ENCODE measurements at places on chromosomes 6 and 20. TPM values are rescaled to one million over a fixed set of nuclear protein-coding genes. Genes with fewer than 3 reads are reported as not detected.
A peak's percentile ranks its signal among the peaks of the same experiment; 100 is the strongest.

GRCh38 chr20:48777005-48777404, 50.8 kb downstream of the PREX1 start:
- H3K4me1 ChIP-seq: no peaks in the 10 kb centered on the region
- H3K36me3 ChIP-seq: no peaks in the 10 kb centered on the region
- no peak overlapping the region for H3K4me3 ChIP-seq
- no peaks in the 10 kb centered on the region for H3K27me3 ChIP-seq

DNA sequence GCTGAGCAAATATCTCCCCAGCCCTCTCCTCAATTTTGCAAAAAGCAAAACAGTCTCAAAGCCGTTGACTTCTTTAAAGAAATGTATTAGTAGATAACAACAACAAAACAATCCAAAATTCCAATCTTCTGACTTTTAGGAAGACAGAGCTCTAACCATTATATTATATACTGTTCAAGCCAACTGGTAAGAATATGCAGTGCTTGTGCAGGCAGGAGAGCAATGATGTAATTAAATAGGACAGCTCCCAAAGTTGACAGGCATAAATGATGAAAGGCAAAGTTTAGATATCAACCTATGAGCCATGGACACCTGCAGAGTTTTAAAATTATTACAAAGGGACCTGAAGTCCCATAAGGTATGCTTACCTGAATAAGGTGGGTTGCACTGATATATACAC, 16.6 kb upstream of the CEP85L start:
- no peak overlapping the region for H3K4me3 ChIP-seq
- peak overlapping the region; percentile 76 for H3K27ac ChIP-seq
- H3K4me1 ChIP-seq: no peaks in the 10 kb centered on the region
- no peaks in the 10 kb centered on the region for H3K36me3 ChIP-seq

- no peaks in the 10 kb centered on the region for H3K36me3 ChIP-seq
- no peak overlapping the region for H3K4me3 ChIP-seq
- no peak overlapping the region for H3K27ac ChIP-seq
- no peak for DNase-seq
- H3K27me3 ChIP-seq: no peaks in the 10 kb centered on the region
- H3K4me1 ChIP-seq: no peaks in the 10 kb centered on the region
These were observed 309.3 kb upstream of the CDYL start for GRCh38 chr6:4466769-4467480.

GRCh38 chr6:91719414-91719813, 1132.5 kb upstream of the MAP3K7 start:
- no peaks in the 10 kb centered on the region for H3K4me1 ChIP-seq
- H3K27ac ChIP-seq: no peak overlapping the region
- no peak for DNase-seq
- no peak overlapping the region for H3K4me3 ChIP-seq

GRCh38 chr6:8905757-8906156, 470.4 kb upstream of the SLC35B3 start:
- DNase-seq: no peak
- H3K4me3 ChIP-seq: no peak overlapping the region
- H3K4me1 ChIP-seq: no peaks in the 10 kb centered on the region
- no peaks in the 10 kb centered on the region for H3K36me3 ChIP-seq
- H3K27me3 ChIP-seq: no peaks in the 10 kb centered on the region
- no peak overlapping the region for H3K27ac ChIP-seq

GRCh38 chr6:129749749-129750120, 39.8 kb upstream of the ARHGAP18 start:
- no peaks in the 10 kb centered on the region for H3K36me3 ChIP-seq
- DNase-seq: no peak
- no peak overlapping the region for H3K4me3 ChIP-seq
- H3K4me1 ChIP-seq: no peaks in the 10 kb centered on the region
- H3K27ac ChIP-seq: no peak overlapping the region
- H3K27me3 ChIP-seq: no peaks in the 10 kb centered on the region

GINS1 gene
- total RNA-seq: 0.21 TPM

BCAS1 gene
- 49.8 TPM for total RNA-seq

DEFB129 gene
- not detected for total RNA-seq

Data from tibial nerve (tissue), 4 donors.